ENCODE measurements at places on chromosomes 4 and X. TPM values are rescaled to one million over a fixed set of nuclear protein-coding genes. Genes with fewer than 3 reads are reported as not detected.

POLR2B gene
- 192 TPM for total RNA-seq

HPGDS gene
- total RNA-seq: not detected

SHROOM3 gene
- total RNA-seq: 0.51 TPM

DNA sequence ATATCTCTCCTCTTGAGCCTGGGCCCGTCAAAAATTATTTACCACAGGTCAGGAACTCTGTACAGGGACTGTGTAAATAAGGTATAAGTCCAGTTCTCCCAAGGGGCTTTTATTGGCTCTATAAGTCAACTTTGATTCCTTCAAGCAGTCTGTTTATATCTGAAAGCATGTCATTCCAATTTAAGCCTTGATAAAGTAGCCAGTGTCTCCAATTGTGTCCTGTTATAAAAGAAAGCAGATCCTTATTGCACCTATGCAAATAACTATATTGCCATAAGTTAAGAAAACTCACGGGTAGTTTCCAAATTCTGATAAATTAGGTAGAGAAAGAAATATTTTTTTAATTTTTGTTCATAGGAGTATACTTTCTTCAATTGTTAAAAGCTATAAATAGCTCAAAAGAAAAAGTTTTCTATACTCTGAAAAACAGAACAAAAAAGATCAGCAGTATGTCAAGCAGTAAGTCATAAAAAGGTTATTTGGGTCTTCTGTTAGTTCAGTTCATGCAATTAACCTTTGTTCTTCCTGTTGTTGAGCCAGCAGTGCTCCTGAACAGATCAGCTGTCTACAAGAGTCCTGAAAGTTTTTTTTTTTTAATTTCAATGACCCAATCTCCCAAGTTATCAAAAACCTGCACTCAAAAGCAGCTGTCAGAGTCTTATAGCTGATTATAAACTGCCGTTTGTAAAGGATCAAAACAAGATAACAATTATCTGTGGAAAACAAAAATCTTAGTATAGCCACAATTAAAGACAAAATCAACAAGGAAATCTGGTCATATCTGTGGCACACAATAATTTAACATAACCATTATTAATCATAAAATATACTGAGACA is 178.4 kb upstream of the GALNT7 start:
- peak; percentile 71 for DNase-seq

DNA sequence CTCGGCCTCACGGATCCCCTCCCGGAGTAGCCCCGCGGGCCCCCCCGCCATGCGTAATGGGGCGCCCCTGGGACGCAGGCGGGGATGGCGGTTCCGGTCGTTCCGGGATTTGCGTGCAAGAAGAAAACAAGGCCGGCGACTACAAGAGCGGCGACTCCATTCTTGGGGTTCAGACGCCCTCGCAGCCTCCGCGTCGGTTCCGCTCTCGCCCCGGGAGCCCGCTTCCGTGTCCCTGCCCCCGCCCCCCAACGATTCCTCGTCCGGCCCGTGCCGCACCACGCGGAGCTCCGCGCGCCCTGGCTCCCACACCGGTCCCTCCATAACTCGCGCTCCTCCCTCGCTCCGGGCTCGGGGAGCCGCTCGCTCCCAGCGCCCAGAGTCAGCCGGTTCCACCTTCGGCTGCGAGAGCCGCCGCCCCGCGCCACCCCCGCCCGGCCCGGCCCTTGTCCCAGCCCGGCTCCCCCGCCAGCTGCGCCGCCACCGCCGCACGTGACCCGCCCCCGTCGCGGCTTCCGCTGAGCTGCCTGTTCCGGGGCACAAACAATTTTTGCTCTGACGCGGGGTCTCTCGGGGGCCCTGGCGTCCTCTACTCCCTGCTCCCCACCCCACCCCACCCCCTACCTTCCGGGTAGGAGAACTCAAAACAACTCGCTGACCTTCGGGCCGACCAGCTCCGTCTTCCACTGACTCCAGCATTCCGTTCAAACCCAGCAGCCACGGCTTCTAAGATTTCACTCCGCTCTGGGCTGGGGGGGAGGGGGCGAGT is 78.8 kb upstream of the BCOR start:
- DNase-seq: peak; percentile 47

- DNase-seq: peak; percentile 41
These were observed 29.9 kb upstream of the TTC29 start for GRCh38 chr4:146975527-146975926.

Measured in dermis blood vessel endothelial cell (primary cell).